ENCODE measurements at places on chromosomes 1 and 21.

DNA sequence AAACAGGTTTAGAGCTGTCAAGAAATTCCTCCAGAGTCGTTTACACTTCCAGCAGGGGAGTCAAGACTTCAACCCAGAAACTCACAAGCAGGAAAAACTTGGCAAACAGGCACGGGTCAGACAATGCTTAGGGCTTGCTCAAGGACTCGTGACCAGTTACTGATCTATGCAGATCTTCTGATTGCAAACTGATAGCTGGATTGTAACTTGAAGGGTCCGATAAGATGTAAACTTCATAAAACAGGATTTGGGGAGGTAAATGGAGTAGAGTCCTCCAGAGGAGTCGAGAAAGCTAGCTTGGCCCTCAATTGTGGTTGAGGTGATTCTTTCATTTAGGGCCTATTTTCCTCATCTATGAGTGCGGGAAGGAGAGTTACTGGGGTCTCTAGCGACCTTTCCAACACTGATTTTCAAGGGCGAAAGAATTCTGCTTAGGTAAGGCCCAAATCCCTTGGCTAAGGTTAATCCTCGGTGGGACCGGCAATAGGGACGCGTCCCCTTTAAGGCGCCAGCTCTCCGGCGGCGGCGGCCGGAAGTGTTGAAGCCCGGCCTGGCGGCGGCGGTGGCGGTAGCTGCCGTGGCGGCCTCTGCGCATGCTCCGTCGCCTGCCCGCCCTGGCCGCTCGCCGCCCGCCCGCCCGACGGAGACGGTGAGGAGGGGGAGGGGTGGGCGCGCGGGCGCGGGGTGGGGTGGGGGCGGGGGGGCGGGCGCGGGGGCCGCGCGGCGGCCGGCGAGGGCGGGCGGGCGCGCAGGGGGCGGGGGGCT is at the start of gene GMEB1:
TSS of gene GMEB1 (plus strand) at position 594 of the 765 bp plus-strand sequence. CDS start 14,829 bp downstream, outside the sequence.
- DNase-seq = peak; percentile 77

DNA sequence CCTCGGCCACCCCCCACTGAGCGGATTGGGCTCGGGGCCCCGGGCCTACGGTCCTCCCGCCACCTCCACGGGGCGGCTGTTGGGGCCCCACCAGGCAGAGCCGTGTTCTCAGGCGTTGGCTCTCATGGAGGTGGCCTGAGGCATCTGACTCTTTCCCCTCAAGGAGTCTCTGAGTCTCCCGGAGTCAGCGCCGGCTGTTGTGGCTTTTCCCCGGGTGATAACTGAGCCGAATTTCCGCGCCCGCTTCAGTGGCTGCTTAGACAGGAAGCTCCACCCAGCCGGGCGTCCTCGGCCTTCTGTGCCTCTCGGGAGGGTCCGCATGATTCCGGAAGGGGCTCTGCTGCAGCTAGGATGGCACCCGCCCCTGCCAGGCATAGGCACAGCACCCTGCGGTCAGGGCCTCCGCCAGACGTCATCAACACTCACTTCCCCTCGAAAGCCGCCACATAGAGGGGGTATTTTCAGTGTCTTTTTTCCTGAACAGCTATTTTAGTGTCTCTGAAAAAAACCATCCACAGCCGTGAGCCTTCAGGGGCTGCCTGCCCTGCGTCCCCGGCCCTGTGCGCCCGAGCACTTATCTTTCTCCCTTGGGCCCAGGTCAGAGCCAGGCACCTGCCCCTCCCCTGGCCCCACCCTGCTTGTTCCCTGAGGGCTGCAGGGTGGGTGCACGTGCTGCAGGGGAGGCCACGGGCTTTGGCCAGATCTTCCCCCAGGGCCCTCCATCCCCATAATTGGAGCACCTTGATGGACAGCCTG is 72.9 kb downstream of the SKI start:
- peak; percentile 32 for DNase-seq

GRCh38 chr1:202023001-202023433 is 12.6 kb downstream of the ELF3 start:
- no peak for DNase-seq

DNA sequence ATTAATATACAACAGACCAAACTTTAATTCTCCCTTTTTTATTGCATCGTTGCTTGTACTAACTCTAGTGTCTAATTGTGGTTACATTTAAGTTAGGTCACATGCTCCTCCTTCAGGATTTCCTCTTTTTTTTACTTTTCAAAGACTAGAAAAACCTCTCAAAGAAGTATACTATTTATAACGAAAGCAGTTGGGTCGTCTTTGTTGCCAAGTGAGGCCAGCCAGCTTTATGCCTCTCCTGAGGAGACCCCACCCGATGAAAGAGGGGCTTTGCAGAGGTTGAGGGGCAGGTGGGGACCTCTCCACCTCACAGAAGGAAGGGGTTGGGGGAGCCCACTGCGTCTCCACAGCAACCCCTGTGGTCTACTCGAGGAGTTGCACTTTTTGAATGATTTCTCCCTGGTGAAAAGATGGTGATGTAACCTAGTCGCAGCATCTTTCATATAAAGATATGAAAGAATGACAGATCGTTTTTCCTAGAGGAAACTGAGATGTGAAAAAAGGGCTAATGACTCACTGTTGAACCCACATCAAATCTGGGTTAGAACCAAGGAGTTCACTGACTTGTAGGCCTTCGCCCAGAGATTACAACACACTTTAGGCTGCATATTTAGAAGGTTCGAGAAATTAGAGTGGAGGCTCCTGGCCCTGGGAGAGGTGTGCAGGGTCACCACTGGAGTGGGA is 6.4 kb downstream of the TGFB2 start:
- no peak for DNase-seq

GRCh38 chr21:30718239-30718909 is at the start of gene KRTAP21-3:
KRTAP21-3 (minus strand) TSS chr21:30718777; CDS start chr21:30718759, 18 bp downstream.
- DNase-seq = no peak

DNA sequence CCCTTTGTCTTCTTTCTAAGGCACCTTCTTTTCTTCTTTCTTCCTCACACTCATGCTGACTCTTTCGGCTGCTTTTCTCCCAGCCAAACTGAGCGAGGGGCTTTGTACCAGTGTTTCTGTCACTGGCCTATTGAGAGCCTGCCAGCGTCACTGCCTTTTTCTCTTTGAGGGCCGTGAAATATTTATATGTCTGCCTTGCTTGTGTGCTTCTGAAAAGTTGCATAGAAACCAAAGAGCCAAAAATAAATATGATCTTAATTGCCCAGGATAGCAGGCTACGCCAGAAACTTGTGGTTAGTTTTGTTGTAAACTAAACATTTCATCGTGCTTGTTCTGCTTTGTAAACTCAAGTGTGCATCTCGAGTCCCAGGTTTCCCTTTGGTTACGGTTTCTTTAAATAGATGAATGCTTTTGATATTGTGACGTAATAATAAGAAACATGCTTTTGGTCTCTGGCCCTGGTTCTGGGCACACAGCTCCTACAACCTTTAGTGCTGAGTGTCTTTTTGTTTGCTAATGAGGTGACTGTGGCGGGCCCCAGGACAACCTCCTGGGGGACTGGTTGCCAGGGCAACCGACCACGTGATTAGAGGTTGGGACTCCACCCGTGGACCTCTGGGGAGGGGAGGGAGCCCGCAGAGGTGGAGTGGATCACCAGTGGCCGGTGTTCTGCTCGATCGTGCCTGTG is 10.8 kb downstream of the SLC37A1 start:
- no peak for DNase-seq

- DNase-seq = no peak
These were observed 6.4 kb downstream of the INPP5B start for GRCh38 chr1:37940299-37940947.

DNA sequence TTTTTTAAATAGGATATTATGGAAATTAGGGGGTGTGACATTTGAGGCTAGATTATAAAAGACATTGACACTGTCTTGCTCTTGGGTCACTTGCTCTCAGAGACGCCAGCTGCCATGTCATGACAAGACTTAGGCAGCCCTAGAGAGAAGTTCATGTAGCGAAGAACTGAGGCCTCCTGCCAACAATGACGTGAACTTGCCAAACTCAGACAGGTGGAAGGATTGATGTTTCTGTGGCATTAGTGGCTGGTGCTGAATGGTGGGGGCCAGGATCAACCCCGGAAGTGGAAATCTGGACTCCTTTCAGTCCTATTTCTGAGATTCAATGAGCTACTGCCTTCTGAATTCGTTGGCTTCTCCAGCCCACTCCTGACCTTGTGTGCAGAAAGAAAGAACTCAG is 14.7 kb downstream of the NCF2 start:
- DNase-seq = no peak

DNA sequence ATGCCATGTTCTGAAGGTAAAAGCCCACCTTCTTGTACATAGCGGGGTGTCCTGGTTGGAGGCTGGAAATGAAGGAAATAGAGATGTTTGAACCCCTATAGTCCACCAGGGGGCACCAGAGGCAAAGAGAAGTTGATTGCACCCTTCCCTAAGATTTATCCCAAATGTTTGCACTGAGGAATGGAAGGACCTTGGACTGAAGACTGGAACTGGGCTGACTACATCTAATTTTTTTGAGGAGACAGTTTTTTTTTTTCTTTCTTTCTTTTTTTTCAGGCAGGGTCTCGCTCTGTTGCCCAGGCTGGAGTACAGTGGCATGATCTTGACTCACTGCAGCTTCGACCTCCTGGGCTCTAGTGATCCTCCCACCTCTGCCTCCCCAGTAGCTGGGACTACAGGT is 55.3 kb upstream of the EIF4G3 start:
- no peak for DNase-seq

DNA sequence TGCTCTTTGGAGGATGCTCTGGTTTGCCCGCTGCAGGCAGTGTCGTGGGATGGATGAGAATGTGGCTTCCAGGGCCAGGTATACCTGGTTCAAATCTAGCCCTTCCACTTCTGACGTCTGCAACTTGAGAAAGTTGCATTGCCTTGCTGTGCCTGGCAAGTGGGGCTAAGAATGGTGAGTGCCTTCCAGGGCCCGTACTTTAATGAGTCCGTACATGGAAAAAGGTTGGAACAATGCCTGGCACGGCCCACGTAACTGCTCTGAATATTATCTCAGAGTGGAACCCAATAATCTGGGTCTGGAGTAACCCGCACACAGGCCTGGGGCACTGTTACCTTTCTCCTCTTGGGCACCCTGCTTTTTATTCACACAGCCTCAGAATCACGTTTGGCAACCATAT is 146.7 kb upstream of the EDN2 start:
- no peak for DNase-seq

DNA sequence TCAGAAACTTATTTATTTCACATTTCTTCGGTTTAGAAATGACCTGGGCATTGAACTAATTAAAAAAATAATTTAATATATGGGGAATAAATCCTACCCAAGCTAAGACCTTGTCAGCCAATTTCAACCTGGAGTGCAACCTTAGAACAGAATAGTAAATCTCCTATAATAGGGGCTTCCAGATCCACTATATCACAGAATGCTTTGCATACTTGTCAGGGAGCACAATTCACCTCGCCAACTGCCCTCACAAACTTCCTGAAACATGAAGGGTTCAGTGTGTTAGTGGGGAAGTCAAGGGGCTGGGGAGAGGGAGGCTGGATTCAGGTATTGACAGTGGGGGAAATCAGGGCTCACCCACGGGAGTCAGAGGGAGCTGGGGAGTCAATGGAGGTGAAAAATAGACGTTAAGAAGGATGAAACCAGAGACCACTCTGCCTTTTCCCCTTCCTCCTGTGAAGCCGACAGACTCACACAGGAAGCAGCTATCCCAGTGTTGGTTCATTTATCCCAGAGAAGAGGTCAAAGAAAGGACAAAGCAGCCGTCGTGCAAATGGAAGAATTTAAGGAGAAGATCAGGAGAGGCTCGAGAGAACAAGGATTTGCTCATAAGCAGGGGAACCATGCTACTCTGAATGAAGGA is 453.3 kb downstream of the NUF2 start:
- DNase-seq = no peak

- no peak for DNase-seq
These were observed 3.6 kb downstream of the LEPR start for GRCh38 chr1:65423884-65424572.

DNA sequence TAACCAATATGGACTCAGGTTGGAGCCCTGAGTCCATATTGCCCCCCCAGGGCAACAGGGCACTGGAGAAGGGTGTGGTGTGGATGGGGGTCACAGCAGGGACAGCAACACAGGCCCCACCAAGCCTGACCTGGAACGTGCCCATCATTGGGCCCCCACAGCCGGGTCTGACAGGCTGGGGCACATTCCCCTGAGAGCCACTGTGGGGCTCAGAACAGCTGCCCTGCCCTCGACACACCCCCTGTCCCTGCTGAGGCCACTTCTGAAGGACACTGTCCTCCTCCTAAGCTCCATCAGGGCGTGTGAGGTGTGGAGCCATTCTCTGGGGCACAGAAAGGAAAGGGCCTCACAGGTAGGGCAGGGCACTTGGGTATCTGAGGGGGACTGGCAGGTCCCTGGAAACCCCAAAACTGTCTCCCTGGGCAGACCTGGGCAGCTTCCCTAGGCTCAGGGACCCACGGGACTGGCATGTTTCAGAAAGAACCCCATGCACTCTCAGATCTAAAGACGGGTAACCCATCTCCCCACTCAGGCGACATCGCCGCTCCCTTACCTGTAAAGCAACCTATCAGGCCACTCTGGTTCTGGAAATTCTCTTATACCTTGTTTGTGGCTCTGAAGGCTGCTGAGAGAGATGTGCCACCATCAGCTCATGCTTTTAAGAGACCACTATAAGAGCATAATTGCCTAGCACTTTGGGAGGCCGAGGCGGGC is 95.5 kb downstream of the DMRTB1 start:
- no peak for DNase-seq

DNA sequence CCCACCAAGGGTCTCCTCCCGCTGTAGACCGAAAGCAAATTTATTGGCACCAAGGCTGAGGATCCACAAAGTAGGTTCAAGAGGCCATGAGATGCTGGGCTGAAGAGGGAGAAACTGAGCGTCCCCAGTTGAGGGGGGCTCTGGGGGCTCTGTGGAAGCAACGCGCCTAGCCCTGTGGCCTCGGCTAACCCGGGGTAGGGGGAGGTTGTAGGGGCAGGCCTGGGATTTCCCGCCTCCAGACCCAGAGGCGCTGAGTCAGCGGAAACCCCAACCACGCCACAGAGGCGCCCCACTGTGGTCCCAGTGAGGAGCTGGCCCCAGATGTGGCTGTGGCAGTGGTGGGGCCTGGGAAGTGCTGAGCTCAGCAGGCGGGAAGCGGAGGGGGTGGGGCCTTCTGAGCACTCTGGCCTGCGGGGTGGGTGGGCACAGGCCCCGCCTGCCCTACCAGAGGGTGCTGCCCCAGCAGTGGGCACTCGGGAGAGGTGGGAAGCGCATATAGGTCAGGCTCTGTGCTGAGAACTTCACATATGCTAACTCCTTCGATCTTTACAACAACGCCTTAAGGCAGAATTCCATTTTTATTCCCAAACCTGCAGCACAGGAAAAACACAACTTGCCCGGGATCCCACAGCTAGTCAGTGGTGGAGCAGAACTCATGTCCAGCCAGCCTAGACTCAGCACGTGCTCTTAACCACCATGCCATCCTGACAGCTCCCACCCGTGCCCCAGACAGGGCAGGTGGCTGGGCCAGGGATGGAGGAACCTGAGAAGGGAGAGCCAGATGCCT is 1.5 kb upstream of the COL16A1 start:
- DNase-seq = peak; percentile 52
